ENCODE measurements at places on chromosomes 3 and 15.
A peak's percentile ranks its signal among the peaks of the same experiment; 100 is the strongest.

- no peak for DNase-seq
Observed at GRCh38 chr15:97425596-97425995, 534.9 kb upstream of the ARRDC4 start.

GRCh38 chr3:67076607-67077006, 78.5 kb downstream of the KBTBD8 start:
- DNase-seq: no peak

DNA sequence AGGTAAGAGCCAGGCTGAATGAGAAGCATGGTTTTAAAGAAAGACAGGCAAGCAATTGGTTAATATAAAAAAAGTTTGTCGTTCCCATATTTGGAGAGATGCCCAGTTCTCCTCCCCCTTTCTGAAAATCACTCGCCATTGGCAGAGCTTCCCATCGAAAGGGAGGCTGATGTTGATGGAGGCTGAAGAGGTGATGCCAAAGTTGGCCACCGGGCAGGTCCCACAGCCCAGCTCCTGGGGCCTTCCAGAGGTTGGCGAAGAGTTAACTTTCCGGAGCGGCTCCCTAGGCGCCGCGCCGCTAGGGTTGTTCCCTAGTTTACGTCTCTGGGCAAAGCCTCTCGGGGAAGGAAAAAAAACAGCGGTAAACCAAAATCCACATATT, 793 bp downstream of the PCOLCE2 start:
- peak; percentile 31 for DNase-seq

DNA sequence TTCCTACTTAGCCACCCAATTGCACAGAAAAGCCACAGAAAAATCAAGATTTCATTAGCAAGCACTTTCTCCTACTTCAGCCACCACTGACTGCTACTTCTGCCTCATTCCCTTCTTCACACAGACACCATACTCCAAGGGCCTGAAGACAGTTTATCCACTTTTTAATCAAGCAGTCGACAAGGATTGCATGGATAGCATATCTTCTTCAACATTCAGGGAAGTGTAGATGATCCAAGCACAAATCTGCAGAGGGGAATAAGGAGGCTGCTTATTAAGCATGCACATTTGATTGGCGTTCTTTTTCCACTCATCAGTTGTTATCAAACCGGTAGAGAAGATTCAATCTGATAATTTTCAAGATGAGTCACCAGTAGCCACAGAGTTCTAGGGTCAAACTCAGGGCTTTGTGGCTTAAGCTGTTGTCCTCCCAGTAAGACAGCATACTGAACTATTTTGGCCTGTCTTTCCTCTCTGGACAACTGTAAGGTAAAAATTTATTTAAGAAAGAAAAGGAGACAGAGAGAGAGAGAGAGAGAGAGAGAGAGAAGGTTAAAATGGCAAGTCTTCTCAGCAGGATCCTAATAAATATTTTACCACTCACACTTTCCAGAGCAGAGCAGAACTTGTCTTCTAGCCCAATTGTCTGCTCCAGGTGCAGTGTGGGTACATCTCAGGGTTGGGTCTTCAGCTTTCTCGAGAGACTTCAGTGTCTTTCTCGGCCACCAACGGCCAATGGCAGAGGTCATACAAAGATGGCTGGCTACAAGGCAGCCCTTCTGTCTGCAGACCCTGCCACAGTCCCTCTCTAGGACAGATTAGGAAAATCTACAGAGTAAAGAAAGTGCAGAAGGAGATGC, 80.6 kb upstream of the BHLHE40 start:
- DNase-seq: no peak

- DNase-seq: no peak
Observed at GRCh38 chr15:82132096-82132495, 86.3 kb upstream of the MEX3B start.

DNA sequence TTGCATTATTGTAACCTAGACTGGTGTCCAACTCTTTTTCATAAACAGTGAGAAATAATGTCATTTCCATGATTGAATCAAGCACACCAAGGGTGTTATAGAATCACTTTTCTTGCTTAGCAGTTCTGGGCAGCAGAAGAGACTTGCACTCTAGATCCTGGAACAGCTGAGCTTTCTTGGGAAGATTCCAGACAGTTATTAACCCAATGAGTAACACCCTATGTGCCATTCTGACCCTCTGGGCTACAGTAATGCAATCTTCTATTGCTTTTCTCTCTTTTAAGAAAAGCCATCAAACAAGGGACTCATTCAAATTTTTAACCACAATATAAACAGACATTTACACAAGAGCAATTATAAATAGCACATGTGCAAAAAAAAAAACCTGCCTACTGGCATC, 39.3 kb upstream of the USP3 start:
- DNase-seq: no peak

- no peak for DNase-seq
Observed at GRCh38 chr3:117358717-117359314, 649.2 kb downstream of the TUSC7 start.

DNA sequence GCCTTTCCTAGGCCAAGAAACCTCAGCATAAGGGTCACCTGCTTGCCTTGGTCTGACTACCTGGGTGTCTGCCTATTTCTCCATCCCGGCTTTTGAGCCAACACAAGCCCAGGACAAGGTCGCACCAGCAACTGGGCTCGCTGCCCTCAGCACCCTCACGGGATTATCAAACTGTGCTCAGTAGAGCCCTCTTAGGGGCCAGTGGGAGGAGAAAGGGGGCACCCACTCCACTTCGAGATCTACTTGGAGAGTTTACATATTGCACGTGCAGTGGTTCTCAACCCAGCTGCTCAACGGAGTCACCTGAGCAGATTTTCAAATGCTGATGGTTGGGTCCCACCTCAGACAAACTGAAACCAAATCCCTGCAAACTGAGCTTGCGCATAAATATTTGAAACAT, 31.1 kb downstream of the TSPAN3 start:
- DNase-seq: no peak

DNA sequence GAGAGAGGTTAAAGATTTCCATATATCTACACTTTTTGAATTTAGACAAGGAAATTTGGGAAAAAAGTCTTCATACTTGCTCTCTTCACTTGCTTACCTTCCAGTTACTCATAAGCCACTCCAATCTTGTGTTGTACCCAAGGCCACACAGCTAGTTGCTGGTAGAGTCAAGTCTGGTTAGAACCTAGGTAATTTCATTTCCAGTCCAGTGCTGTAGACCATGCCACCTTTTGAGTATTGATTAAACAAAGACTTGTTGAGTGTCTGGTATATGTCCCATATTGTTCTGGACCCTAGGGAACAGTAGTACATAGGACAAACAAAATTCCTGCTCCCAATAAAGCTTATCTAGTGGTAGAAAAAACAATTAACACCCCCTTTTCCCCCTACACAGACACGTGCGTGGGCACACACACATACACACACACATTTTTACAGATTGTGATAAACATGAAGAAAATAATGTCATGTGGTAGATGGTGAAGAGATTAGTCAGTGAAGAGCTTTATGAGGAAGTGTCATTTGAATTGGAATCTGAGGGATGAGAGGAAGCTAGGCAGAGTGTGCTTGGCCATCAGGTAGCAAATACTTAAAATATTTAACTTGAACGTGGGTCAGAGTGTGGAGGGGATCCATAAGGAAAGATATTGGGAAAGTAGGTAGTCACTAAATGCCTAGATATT, 2.1 kb downstream of the CMC1 start:
- peak; percentile 64 for DNase-seq

GRCh38 chr3:125177746-125178145, 34.8 kb downstream of the SLC12A8 start:
- no peak for DNase-seq

DNA sequence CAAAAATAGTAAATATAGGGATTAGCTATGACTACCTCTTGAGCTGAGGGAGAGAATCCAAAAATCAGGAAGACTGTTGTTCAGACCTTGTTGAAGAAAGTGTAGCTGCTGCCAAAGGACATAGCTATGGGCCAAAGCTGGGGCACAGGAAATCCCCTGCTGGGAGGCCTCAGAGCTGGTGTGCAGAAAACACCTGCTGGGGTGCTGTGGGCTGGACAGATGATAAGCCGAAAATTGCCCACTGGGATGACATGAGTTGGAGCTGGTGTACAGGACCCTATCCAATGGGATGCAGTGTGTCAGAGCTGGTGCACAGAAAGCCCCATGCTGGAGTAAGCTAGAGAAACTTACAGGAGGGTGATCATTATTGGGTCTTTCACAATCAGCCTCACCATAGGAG, 121.9 kb downstream of the NEO1 start:
- no peak for DNase-seq

DNA sequence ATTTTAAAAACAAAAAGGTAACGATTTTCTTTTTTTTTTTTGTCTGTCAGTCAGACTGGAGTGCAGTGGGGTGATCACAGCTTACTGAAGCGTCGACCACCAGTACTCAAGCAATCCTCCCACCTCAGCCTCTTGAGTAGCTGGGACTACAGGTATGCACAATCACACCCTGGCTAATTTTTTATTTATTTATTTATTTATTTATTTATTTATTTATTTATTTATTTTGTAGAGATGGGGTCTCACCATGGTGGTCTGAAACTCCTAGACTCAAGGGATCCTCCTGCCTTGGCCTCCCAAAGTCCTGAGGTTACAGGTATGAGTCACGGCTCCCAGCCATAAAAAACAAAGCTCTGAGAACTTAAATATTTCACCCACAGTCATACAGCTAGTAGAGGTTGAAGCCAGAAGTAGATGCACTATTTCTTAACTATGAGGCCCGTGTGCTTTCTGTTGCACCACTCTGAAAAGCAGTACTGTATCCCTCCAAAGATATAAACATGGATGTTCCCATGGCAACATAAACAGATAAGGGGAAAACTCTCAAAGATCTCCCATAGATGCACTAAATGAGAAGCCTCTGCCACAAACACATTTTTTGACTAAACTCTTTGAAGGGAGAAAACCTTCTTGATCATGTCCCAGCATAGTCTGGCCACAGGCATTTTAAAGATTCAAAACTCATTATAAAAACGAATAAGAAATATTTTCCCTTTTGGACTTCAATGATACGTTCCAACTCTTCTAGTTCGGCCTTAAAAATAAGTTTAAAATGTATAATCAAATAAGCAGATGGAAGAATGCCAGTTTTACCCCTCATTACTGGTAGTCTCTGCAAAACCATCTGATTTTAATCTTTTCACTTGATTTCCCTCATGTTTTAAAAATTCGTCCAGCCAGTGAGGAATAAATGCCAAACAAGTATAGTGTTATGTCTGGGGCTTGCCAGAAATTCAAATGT, 162.3 kb upstream of the ARHGEF26 start:
- no peak for DNase-seq

- DNase-seq: no peak
Observed at GRCh38 chr15:93466380-93466779, 377.4 kb upstream of the RGMA start.
